ENCODE measurements at places on chromosomes 2 and 18. TPM values are rescaled to one million over a fixed set of nuclear protein-coding genes. Genes with fewer than 3 reads are reported as not detected.

Gene KANSL1L
- total RNA-seq: 7.0 TPM

Gene REEP1
- total RNA-seq: not detected

Gene NR4A2
- total RNA-seq: 290 TPM

Gene DUSP2
- total RNA-seq: 728 TPM

Gene AOX1
- total RNA-seq: not detected

Gene KIF5C
- total RNA-seq: 7.3 TPM

Gene ALPG
- not detected for total RNA-seq

Gene RESP18
- total RNA-seq: not detected

Gene SERPINB8
- 9.8 TPM for total RNA-seq

Gene CPS1
- total RNA-seq: 0.67 TPM

Gene DSG2
- 0.14 TPM for total RNA-seq

Gene TRABD2A
- total RNA-seq: 170 TPM

Gene BCL2L11
- total RNA-seq: 50.1 TPM

Gene DNMT3A
- 57.1 TPM for total RNA-seq

Gene SLC30A3
- not detected for total RNA-seq

Gene CD8B2
- total RNA-seq: 0.14 TPM

Gene SCN2A
- not detected for total RNA-seq

- H3K36me3 ChIP-seq: peaks cover 11% of the 10 kb centered on the region
- peaks cover 20% of the 10 kb centered on the region for H3K4me1 ChIP-seq
- no peak overlapping the region for H3K4me3 ChIP-seq
Observed at GRCh38 chr2:131154647-131155046, 49.5 kb downstream of the PLEKHB2 start.

- H3K27me3 ChIP-seq: peaks cover 27% of the 10 kb centered on the region
- no peaks in the 10 kb centered on the region for H3K36me3 ChIP-seq
- H3K4me1 ChIP-seq: no peaks in the 10 kb centered on the region
- no peak overlapping the region for H3K27ac ChIP-seq
- no peak overlapping the region for H3K4me3 ChIP-seq
- DNase-seq: no peak
Observed at GRCh38 chr2:236158969-236159777, 9.0 kb downstream of the GBX2 start.

GRCh38 chr2:20589975-20590703 is 60.8 kb downstream of the HS1BP3 start:
- DNase-seq: no peak
- H3K36me3 ChIP-seq: no peaks in the 10 kb centered on the region
- H3K27me3 ChIP-seq: no peaks in the 10 kb centered on the region

DNA sequence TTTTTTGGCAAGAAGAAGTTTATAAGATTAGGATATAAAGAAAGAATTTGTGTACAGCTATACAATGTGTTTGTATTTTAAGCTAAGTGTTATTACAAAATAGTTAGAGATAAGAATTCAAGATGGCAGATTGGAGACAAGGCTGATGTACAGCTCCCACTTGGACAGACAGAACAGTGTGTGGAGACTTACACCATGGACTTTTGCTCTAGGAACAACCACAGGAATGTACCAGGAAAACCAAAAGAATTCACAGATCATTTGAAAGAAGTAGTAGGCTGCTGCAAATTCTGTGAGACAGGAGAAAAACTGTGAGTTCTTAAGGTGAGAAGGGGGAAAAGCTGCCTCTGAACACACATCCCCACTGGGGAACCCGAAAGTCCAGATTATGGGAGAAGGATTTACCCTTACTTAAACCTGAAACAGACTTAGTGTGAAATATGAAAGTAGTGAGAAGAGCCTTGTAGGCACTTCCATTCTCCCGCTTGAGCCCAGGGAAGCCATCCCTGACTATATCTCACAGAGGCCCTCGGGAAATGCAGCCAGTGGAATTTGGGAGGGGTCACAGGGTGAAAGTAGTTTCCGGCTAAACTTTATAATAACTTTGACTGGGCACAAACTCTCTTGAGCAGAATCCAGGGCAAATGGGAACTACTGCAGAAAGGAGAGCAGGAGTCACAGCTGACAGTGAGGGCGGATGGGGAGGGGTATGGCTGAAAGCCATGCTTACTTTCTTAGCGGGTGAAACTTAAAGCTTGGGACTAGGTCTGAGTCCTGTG is 11.6 kb upstream of the RPRD1A start:
- DNase-seq: no peak
- H3K4me1 ChIP-seq: no peaks in the 10 kb centered on the region

GRCh38 chr18:23982155-23983079 is 32.1 kb upstream of the TTC39C start:
- peaks cover 32% of the 10 kb centered on the region for H3K4me1 ChIP-seq
- DNase-seq: no peak
- no peaks in the 10 kb centered on the region for H3K27me3 ChIP-seq
- H3K36me3 ChIP-seq: no peaks in the 10 kb centered on the region
- no peak overlapping the region for H3K4me3 ChIP-seq
- H3K27ac ChIP-seq: no peak overlapping the region

DNA sequence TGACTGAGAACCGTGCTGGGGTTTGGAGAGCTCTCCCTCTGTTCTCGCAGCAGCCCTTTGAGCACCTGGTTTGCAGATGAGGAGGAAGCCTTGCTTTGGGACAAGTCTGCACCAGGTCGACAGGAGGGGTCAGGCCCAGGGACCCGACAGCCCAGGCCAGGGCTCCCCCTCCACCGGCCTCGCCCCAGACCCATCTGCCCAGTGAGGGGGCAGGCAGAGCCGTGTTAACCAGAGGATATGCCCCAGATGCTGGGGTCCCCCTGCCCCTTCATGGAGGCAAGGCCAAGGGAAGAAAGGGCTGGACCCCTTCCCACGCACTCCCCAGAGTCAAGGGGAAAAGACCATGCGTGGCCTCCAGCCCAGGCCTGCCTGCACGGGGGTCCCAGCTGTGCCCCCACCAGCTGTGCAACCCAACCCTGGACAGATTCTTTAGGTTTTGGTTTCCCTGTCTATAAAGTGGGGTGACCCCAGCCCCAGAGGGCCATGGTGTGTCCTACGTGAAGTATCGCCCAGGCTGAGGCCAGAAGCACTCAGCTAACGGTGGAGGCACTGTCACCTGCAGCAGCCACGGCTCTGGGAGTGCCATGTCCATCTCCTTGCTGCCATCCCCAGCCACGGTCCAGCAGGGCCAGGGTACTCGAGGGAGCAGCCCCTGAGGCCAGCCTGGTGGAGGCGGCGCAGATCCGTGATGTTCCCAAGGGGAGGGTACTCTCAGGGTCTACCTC is 4.8 kb upstream of the SNED1 start:
- H3K27me3 ChIP-seq: no peaks in the 10 kb centered on the region
- DNase-seq: no peak
- H3K4me3 ChIP-seq: no peak overlapping the region
- no peak overlapping the region for H3K27ac ChIP-seq
- peaks cover 9% of the 10 kb centered on the region for H3K4me1 ChIP-seq
- H3K36me3 ChIP-seq: no peaks in the 10 kb centered on the region

DNA sequence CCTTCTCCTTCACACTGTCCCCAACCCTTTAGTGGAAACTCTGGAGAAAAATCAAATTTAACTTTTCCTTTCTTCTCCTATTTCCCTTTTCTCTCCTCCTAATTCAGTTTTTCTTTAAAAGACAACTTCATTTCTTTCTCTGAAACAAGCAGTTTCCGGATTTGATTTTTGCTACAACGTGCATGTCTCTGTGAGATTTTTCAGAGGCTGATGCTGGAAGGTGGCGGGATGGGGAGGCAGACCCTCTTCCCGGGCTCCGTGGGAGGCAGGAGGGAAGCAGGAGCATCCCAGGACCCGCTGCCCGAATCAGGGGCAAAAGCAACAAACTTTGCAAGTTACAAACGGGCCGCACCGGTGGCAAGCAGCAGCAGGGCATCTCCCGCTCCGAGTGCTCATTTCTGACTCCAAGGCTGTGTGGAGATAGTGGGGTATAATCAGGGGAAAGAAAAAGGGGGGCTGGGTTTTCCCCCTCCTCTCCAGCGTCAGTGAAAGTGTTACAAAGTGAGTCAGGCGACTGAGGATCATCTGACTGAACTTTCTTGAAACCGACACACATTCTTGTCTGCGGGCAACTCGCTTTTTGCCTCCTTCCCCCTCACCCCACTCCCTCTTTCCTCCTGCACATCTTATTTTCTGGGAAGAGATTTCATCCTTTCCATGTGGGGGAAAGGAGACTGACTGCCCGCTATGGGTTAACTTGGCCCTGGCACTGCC is 6.4 kb downstream of the ZEB2 start:
- DNase-seq: no peak
- peak overlapping the region; percentile 59 for H3K4me3 ChIP-seq
- no peaks in the 10 kb centered on the region for H3K36me3 ChIP-seq
- peaks cover 28% of the 10 kb centered on the region for H3K4me1 ChIP-seq
- no peak overlapping the region for H3K27ac ChIP-seq
- H3K27me3 ChIP-seq: peaks cover 52% of the 10 kb centered on the region

DNA sequence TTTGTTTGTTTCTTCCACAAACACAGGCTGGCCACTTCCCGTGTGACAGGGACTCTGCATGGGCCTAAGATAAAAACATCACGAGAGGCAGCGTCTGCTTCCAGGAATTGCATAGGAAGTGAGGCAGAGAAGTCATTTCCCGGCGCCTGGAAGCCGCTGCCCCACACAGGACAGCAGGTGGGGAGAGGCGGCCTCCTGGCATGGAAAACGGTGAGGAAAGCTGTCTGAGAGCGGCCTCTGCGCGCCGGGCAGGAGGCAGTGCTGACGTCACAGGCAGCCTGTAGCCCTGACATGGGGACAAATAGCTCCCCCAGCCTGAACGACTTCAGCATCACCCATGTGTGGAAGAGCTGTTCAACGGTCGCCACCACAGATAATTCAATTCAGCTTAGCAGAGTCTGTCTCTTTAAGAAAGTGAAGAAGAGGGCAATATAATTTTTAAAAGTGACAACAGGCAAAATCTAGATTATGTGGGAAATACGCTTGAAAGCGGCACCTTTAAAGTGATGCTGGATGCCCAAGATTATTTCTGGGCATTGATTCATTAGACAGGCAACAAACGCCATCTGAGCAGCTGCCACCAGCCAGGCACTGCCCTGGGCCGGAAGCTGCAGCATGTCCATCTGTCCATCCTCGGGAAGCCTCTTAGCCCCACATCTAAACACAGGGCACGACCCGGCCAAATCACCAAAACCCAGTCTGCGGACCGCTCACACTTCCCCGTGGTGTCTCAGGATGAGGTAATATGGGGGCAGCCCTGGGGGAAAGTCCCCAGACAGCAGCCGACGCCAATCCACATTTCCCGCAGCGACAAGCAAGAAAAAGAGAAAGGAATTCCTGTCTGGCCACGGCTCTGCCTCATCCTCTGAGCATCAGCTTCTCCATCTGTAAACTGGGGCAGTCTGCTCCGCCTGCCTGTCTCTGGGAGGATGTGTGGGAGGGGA is 138.9 kb downstream of the PXDN start:
- H3K4me3 ChIP-seq: no peak overlapping the region
- H3K27ac ChIP-seq: no peak overlapping the region
- no peak for DNase-seq
- no peaks in the 10 kb centered on the region for H3K4me1 ChIP-seq

- H3K27ac ChIP-seq: no peak overlapping the region
- H3K27me3 ChIP-seq: no peaks in the 10 kb centered on the region
- peaks cover 28% of the 10 kb centered on the region for H3K4me1 ChIP-seq
- no peak for DNase-seq
- no peak overlapping the region for H3K4me3 ChIP-seq
- H3K36me3 ChIP-seq: no peaks in the 10 kb centered on the region
Observed at GRCh38 chr2:241814393-241814642, 5.3 kb downstream of the NEU4 start.

GRCh38 chr2:190930411-190930810 is 49.8 kb downstream of the GLS start:
- H3K4me1 ChIP-seq: no peaks in the 10 kb centered on the region
- no peak overlapping the region for H3K27ac ChIP-seq
- H3K4me3 ChIP-seq: no peak overlapping the region
- no peaks in the 10 kb centered on the region for H3K27me3 ChIP-seq

- H3K27me3 ChIP-seq: peaks cover 90% of the 10 kb centered on the region
- H3K36me3 ChIP-seq: no peaks in the 10 kb centered on the region
- no peak overlapping the region for H3K27ac ChIP-seq
- peaks cover 42% of the 10 kb centered on the region for H3K4me1 ChIP-seq
- no peak overlapping the region for H3K4me3 ChIP-seq
Observed at GRCh38 chr2:20668451-20668850, 1.5 kb downstream of the GDF7 start.

- H3K4me1 ChIP-seq: peaks cover 25% of the 10 kb centered on the region
- no peak for DNase-seq
- H3K27ac ChIP-seq: no peak overlapping the region
- H3K27me3 ChIP-seq: no peaks in the 10 kb centered on the region
Observed at GRCh38 chr2:230423851-230424458, 8.0 kb downstream of the SP100 start.

DNA sequence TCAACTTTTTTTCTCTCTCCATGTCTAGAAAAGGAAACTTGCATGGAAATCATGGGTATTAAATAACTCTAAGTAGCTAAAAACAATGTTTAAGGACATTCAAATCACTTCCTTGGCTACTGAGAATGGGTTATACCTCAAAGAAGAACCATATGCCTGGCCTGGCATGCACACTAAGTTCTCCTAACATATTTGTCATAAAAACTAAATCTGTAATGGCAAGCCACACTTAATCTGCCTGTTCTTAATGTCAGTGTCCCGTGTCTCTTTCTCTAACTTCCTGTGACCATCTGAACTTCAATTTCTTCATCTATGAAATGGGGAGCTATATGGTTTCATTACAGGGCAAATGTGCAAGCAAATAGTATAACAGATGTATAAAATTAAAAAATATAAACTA is 11.1 kb downstream of the PDE1A start:
- H3K4me1 ChIP-seq: no peaks in the 10 kb centered on the region
- no peaks in the 10 kb centered on the region for H3K27me3 ChIP-seq
- no peak overlapping the region for H3K27ac ChIP-seq
- H3K36me3 ChIP-seq: no peaks in the 10 kb centered on the region
- DNase-seq: no peak

- H3K27ac ChIP-seq: no peak overlapping the region
- no peaks in the 10 kb centered on the region for H3K36me3 ChIP-seq
- no peaks in the 10 kb centered on the region for H3K27me3 ChIP-seq
- DNase-seq: no peak
Observed at GRCh38 chr2:107607473-107607872, 219.2 kb upstream of the RGPD4 start.

DNA sequence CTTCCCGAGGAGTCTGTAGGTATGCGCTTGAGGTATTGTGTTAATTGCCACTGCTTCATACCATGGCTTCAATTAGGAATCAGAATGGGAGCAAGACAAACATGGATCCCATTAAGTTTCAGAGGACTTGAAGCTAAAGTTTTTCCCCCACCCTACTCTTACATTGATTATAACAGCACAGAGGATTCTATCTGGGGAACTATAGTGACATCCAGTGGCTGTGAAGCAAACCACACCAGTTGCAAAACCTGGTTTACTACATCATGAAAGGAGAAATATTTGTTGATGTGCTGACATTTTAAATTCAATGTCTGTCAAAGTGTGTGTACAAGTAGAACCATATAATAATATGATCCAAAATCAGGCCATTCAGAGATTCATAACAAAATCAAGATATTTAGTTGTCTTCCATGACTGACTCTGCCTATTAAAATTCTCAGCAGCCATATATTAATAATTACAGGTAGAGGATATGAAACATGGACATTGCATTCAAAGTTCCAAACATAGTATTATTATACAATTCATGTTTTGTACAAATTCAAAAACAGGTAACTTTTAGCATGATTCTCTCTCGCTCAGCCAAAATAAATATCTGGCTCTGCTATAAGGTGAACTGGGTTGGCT is 82.9 kb downstream of the GRB14 start:
- H3K27ac ChIP-seq: no peak overlapping the region
- no peak for DNase-seq
- H3K36me3 ChIP-seq: no peaks in the 10 kb centered on the region
- no peaks in the 10 kb centered on the region for H3K4me1 ChIP-seq
- no peak overlapping the region for H3K4me3 ChIP-seq
- H3K27me3 ChIP-seq: no peaks in the 10 kb centered on the region

All from CD4-positive, alpha-beta T cell (primary cell).